ENCODE measurements at places on chromosomes 1 and 21.

- no peak for DNase-seq
Observed at GRCh38 chr1:223860051-223860622, 14.4 kb upstream of the TP53BP2 start.

GRCh38 chr21:33948951-33949444 lies 33.4 kb upstream of the ATP5PO start:
- DNase-seq, result no peak

DNA sequence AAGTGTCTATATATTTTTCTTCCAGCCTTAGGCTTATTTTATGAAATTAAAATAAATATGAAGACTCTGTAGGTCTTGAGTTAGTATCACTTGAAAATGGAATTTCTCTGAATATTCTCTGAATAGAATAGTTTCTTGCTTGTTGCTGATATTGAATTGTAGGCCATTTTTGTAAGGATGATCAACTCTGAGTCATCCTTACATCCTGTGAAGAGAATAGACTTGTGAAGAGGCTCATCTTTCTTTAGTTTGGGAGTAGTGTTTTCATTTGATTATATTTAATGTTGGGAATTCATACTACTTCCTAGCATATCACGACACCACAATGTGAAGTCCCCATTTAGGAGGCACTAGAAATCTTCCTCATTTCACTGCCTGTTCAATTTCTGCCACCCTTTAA lies 27.5 kb upstream of the CD1D start:
- no peak for DNase-seq

GRCh38 chr1:37487619-37487984 lies 13.2 kb downstream of the ZC3H12A start:
- DNase-seq, result no peak

Measured in CD4-positive, alpha-beta T cell treated with Interleukin-4 for 4 hours (primary cell).